ENCODE measurements at places on chromosomes 3 and 15.

GRCh38 chr3:188839187-188839695 is 332.5 kb upstream of the TPRG1 start:
- no peak for DNase-seq

GRCh38 chr3:134274571-134274970 is 23.9 kb upstream of the RYK start:
- DNase-seq = no peak

- no peak for DNase-seq
Measured at GRCh38 chr3:46370839-46371518, at the start of gene CCR5. Gene CCR5, plus strand, starts transcription at chr3:46370946. Its CDS starts 1,957 bp downstream, at chr3:46372903.

- DNase-seq = no peak
Measured at GRCh38 chr3:123105201-123106189, 38.7 kb downstream of the PDIA5 start.

GRCh38 chr15:31098953-31099740 is 2.4 kb downstream of the TRPM1 start:
- DNase-seq = no peak

GRCh38 chr3:39275963-39276593 is 3.8 kb downstream of the CX3CR1 start:
- no peak for DNase-seq

DNA sequence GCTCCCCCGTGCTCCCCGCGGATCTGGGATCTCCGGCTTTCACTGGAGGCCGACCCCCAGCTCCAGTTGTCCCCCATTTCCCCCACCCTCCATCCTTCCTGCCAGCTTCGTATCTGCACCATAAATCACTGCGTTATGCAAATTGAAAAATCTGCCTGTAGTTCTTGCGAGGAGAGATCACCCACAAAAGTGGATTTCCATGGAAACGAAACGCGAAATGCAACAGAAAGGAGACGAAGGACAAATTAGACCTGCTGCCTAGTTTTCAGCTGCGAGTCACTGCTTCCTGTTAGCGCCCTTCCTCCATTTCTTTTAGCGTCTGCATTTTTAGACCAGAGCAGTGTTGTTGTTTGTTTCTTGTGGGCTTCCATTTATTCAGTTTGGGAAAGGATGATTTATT is 127.1 kb upstream of the ATP10A start:
- DNase-seq = no peak

GRCh38 chr3:46429250-46429649 is 22.2 kb downstream of the CCRL2 start:
- DNase-seq = no peak

All from stimulated activated CD4-positive, alpha-beta T cell treated with anti-CD3 and anti-CD28 coated beads, Interleukin-15, amount 100 ng/mL, for 1 hour (primary cell).